ENCODE measurements at places on chromosomes 7 and 10. TPM values are rescaled to one million over a fixed set of nuclear protein-coding genes. Genes with fewer than 3 reads are reported as not detected.

GNAT3 gene
- polyA plus RNA-seq: not detected

AIFM2 gene
- 1.4 TPM for polyA plus RNA-seq

LEP gene
- polyA plus RNA-seq: not detected

CCL24 gene
- polyA plus RNA-seq: not detected

PTPRN2 gene
- polyA plus RNA-seq: 1.9 TPM

NKX6-2 gene
- not detected for polyA plus RNA-seq

CPVL gene
- 60.4 TPM for polyA plus RNA-seq

All from immature natural killer cell (primary cell).